Activated T-cell treated with anti-CD3 and anti-CD28 coated beads for 1 hour (primary cell): ENCODE measurements at places on chromosomes 4 and X.

DNA sequence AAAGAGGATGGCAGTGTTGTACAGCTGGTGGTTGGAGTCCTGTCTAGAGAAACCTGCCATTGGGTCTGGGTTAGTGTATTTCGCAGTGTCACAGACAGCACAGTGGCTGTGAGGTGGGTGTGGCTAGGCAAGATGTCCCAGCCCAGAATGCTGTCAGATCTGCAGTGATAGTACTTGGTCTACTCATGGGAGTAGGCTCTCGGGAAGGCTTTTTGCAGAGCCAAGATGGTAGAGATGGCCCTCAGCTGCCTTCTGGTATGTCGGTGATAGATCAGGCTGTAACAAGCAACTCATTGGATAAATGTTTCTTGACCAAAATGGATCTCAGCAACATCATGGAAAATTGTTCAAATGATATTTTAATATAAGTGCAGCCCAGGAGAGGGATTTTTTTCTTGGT, 84.3 kb upstream of the WDR1 start:
- DNase-seq, result no peak

- no peak for DNase-seq
These were observed 76.6 kb downstream of the ITIH6 start for GRCh38 chrX:54721424-54721823.

DNA sequence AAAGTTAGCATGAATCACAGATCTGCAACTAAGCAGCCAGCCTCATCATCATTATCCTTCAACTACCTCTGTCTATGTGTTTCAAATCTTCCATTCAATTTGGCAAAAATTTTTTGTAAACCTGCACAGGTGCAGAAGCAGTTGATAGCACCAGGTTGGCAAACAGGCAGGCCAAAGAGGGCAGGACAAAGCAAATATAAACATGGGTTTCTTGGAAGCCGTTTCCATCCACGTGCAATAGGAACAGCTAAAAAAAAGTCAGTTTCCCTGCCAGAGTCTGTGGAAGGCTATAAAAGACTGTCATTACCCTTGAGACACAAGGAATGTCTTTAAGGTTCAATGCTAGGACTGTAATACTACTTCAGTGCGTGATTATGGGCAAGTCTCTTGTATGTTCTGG, 253.2 kb downstream of the PDHA2 start:
- DNase-seq, result no peak

GRCh38 chr4:4271912-4272311, 18.0 kb downstream of the LYAR start:
- DNase-seq, result no peak

DNA sequence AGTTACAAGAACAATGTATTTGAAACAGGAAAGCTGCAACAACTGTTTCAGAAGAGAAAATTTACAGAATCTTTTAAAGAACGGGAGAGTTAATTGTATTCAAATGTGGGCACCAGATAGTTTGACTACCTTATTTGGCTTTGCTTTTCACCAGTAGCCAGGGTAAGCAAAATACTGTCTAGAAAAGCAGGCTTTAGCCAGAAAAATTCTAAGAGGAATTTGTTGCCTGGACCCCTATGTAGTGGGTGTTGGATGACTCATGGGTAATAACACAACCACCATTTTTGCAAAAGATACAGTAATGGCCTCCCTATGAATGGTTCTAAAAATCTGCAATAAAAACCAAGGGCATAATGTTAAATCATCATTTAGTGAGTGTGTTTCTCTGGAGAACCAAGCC, 233.4 kb upstream of the ANXA3 start:
- no peak for DNase-seq

DNA sequence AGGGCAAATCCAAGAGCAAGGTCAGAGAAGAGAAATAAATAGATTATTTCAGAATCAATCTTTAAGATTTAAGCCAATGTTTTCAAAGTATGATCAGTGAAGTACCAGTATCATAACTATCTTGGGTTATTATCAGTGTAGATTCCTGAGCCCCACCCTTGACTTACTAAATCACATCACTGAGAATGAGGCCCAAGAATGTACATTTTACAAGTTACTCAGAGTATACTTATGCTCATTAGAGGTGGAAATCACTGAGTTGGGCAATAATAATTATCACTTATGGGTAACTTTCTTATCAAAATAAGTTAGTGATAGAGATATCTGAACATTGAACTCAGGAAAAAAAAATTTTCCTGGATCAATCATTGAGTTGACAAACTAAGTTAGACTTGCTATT, 121.6 kb upstream of the NOCT start:
- DNase-seq, result no peak

DNA sequence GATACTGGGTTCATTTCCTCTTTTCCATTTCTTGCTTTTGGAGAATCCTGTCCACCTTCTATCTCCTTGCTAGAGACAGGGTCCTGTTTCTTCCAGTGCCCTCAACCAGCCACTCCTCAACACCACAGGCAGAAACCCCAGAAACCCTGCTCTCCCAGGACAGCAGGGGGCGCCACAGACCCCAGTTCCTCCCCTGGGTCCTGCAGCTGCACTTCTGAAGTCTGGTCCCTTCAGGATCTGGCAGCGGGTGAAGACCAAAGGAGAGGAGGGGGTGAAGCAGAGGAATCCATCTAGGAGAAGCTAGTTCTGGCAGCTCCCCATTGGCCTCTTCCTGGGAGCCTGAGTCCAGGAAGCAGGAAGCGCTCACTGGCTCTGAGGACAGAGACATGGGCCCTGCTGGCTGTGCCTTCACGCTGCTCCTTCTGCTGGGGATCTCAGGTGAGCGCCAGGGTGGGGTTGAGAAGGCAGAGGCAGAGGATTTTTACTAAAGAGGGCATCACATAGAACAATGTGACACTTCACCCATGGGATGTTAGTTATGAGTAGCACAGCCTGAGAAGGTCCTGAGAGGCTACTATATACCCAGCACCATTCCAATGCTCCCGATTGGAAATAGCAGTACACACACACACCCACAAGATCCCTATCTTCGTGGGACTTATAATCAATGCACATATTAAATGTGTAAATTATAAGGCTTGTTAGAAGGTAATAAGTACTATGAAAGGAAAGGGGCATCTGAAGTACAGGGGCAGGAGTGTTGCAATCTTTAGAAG, at the start of gene PRSS48:
TSS of gene PRSS48 (plus strand) at position 375 of the 776 bp plus-strand sequence. CDS start at position 387, 12 bp downstream.
- DNase-seq, result peak; percentile 6
